Activated CD4-positive, alpha-beta T cell treated with anti-CD3 and anti-CD28 coated beads, Interleukin-2, amount 10 ng/mL, durations not matched to agents 7 days and 5 days (primary cell): ENCODE measurements at places on chromosomes 11 and 22. TPM values are rescaled to one million over a fixed set of nuclear protein-coding genes. Genes with fewer than 3 reads are reported as not detected.

DNA sequence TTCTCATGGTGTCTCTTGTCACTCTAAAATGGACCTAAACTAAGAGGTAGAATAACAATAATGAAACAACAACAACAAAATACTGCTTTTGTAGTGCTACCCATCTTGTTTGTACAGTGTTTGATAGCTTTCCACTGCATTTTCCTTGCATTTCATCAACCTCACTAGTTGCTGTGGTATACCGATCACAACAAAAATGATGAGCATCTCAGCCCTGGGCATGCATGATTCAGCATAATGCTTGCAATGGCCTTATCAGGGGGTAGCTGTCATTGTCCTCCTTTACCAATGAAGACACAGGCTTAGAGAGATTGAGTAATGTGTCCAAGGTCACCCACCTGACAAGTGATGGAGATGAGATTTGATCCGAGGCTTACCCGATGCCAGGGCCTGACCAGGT, 682.5 kb downstream of the NTM start:
- no peaks in the 10 kb centered on the region for H3K4me1 ChIP-seq
- no peak for DNase-seq
- no peak overlapping the region for H3K27ac ChIP-seq
- H3K36me3 ChIP-seq: no peaks in the 10 kb centered on the region
- no peaks in the 10 kb centered on the region for H3K27me3 ChIP-seq

DNA sequence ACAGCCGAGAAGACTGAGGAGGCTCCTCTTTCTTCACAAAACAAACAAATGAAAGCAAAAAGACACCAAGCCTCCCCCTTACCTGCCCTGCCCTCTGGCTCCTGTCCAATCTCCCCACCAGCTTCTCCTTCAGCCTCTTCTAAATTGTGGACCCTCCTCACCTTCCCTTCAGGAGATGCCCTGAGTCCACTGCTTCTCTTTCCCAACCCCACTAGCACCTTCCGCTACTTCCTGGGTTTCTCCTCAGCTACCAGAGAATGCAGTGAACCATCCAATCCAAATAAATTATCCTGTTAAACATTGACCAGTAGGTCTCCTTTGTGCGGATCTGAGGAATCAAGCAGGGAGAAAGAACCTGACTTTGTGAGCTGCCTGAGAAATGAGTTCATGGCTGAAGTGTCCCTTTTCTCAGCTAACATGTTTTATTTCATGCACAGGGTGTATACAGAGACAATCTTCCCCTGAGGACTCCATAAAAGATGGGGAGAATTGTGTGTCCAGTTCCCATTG, 63.2 kb upstream of the VPREB1 start:
- no peak overlapping the region for H3K4me3 ChIP-seq
- H3K4me1 ChIP-seq: no peaks in the 10 kb centered on the region
- no peak for DNase-seq
- no peaks in the 10 kb centered on the region for H3K36me3 ChIP-seq

GRCh38 chr11:119175493-119176077, 7.1 kb downstream of the NLRX1 start:
- no peaks in the 10 kb centered on the region for H3K27me3 ChIP-seq
- H3K36me3 ChIP-seq: peaks cover 20% of the 10 kb centered on the region
- H3K27ac ChIP-seq: no peak overlapping the region
- peaks cover 31% of the 10 kb centered on the region for H3K4me1 ChIP-seq

The DNAJB13 gene
- total RNA-seq: 0.15 TPM

DNA sequence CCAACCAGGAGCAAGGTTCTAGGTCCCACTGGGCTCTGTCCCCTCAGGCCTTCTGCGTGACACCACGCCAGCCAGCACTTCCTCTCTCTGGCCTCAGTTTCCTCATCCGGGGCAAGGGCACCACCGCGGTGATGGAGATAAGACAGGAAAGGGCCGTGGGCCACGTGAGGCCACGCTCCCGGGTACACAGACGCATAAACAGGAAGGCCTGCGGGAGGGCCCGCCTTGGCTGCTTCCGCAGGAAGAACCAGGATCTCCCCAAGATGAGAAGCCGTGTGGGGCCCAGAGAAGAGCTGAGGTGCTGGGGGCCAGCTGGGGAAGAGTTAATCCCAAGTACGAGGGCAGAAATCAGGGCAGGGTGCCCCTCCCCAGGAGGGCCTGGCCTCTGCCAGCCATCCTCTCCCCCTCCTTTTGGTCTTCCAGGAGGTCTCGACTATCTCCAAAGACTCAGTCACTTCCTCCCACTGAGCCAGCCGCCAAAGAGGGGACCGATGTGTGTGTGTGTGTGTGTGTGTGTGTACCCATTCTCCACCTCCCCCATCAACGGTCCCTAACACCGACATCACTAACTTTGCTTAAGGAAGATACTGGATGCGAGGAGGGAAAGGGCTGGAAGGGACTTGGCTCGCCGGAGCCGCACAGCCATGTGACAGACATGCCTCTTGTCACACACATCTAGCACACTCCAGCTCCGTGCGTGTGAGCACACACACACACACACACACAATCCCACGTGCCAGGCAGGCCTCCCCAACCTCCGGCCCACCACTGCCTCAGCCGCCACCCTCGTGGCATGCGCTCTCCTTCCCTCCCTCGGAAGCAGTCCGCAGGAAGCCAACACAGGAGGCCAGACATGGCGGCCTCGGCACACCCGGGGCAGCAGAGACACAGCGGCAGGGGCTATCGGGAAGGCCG, 1.4 kb downstream of the MFNG start:
- peaks cover 39% of the 10 kb centered on the region for H3K36me3 ChIP-seq
- H3K27ac ChIP-seq: peak overlapping the region; percentile 93
- H3K4me1 ChIP-seq: peaks cover 62% of the 10 kb centered on the region
- DNase-seq: peak; percentile 90
- H3K4me3 ChIP-seq: peak overlapping the region; percentile 88

- H3K4me3 ChIP-seq: no peak overlapping the region
- H3K36me3 ChIP-seq: no peaks in the 10 kb centered on the region
- H3K27me3 ChIP-seq: peaks cover 30% of the 10 kb centered on the region
- DNase-seq: no peak
Measured at GRCh38 chr22:36220451-36220921, 18.8 kb downstream of the APOL2 start.

- H3K4me3 ChIP-seq: no peak overlapping the region
- peaks cover 26% of the 10 kb centered on the region for H3K4me1 ChIP-seq
- peaks cover 5% of the 10 kb centered on the region for H3K27me3 ChIP-seq
- H3K36me3 ChIP-seq: no peaks in the 10 kb centered on the region
- H3K27ac ChIP-seq: no peak overlapping the region
Measured at GRCh38 chr11:19727246-19727645, 14.6 kb downstream of the NAV2 start.

GRCh38 chr11:86205421-86206336, 38.9 kb upstream of the EED start:
- H3K27ac ChIP-seq: no peak overlapping the region
- no peak for DNase-seq
- H3K4me3 ChIP-seq: no peak overlapping the region
- peaks cover 2% of the 10 kb centered on the region for H3K36me3 ChIP-seq
- no peaks in the 10 kb centered on the region for H3K27me3 ChIP-seq

DNA sequence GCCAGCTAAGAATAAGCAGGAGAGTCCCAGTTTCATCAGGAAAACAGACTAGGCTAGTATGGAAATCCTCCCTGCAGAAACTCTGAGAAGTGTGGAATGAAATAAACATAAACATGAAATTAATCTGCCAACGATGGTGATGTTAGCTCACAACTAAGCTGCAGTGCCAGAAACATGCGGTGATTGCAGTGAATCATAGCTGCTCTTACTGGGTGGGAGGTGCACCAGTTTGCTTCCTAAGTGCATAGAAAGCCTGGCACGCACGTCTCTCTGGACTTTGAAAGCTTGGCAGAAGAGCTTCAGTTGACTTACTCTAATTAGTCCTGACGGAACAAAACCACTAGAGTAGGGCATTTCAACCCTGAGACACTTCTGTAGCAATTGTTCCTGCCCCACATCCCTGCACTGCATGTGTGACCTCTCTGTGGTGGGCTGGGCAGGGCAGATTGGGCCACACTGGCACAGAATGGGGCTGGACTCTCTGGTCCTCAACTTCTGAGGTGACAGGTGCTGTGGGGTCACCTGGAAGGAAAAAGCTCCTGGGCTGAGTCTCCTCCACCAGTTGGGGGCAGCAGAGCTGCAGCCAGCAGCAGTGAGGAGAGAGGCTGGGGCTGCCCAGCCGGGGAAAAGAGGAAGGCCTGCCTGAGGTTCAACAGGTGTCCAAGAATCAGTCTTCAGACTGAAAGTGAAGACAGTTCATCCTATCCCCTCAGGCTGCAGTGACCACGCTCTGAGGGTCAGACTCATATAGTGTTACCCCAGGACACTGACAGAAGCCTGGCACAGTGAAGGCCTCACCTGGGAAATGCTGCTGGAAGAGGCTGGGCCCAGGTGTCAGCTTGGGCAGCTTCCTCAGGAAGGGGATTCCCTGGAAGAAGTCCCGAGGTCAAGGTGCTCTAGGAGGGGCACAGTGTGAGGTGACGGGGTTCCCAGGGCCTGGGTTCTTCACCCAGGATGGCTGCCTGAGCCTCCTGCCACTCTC, 40.5 kb downstream of the GGTLC2 start:
- H3K4me1 ChIP-seq: no peaks in the 10 kb centered on the region
- H3K27ac ChIP-seq: no peak overlapping the region
- no peaks in the 10 kb centered on the region for H3K36me3 ChIP-seq
- H3K4me3 ChIP-seq: no peak overlapping the region
- no peaks in the 10 kb centered on the region for H3K27me3 ChIP-seq

The KDM4D gene
- total RNA-seq: 0.84 TPM

The CALCB gene
- 0.35 TPM for total RNA-seq

The PGR gene
- total RNA-seq: not detected

DNA sequence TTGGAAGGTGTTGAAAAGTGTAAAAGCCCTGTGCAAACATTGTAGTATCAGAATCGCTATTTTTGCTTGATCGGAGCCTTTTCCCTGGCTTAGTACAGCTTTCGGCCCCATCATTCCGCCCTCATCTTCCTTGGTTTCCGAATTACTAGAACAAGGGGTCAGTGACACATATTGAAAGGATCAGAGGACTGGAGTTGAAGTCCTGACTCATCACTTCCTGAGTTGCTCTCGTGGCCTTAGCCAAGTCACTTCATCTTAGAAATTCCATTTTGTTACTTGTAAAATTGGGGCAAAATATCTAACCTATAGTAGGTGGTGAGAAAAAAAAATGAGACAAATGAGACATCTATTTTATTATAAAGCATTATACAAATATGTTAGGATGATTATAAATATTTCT, 375.0 kb downstream of the NTM start:
- no peaks in the 10 kb centered on the region for H3K36me3 ChIP-seq
- no peaks in the 10 kb centered on the region for H3K4me1 ChIP-seq
- no peak overlapping the region for H3K4me3 ChIP-seq
- no peaks in the 10 kb centered on the region for H3K27me3 ChIP-seq

- peaks cover 7% of the 10 kb centered on the region for H3K27me3 ChIP-seq
- H3K4me3 ChIP-seq: no peak overlapping the region
- H3K36me3 ChIP-seq: peaks cover 47% of the 10 kb centered on the region
- DNase-seq: no peak
Measured at GRCh38 chr11:70368961-70369360, 29.4 kb upstream of the CTTN start.

DNA sequence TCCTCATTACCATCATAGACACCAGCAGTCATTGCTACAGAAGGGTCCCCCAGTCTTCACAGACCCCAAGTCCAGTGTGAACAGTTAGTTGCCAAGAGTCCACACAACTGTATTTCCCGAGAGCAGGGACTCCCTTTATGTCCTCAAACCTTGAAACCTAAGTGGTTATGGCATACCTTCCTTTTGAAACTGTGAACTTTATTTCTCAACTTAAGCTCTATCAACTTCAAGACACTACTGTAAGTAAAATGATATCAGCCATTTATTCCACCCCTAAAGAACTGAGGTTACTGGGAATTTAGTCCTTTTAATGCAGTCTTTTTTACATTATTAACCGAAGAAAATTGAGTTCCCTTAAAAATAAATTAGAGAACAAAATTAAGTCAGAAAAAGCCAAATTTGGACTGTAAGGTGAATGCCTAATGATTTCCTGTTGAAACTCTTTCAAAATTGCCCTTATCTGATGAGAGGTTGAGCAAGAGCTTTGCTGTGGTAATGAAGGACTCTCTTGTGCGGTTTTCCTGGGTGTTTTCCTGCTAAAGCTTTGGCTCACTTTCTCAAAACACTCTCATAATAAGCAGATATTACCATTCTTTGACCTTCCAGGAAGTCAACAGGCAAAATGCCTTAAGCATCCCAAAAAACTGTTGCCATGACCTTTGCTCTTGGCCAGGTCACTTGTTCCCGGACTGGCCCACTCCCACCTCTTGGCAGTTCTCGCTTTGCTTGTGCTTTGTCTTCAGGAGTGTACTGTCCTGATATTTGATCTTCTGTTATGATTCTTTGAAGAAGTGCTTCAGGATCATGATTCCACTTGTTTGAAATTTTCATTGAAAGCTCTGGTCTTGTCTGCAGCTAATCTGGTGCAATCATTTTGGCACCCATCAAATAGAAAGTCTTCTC, 765.4 kb upstream of the ANO3 start:
- DNase-seq: no peak
- no peaks in the 10 kb centered on the region for H3K36me3 ChIP-seq
- H3K4me3 ChIP-seq: no peak overlapping the region
- no peaks in the 10 kb centered on the region for H3K27me3 ChIP-seq

DNA sequence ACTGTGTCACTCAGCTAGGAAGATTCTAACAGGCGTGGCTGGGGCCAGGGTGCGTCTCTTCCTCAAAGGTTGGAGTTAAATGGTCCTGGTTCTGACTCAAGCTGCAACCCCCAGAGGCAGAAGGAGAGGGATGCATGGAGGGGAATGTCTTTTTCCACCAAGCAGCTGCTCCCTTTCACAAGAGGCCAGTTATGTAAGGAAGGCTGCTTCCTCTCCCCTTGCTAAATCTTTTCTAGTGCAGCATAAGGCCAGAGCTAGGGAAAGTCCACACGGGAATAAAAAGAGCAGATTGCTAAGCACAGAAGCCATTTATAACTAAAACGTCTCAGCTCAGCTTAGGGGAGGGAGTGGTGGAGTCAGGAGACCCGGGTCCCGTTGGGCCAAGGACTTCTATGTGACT, 10.0 kb downstream of the PVALB start:
- no peak for DNase-seq
- H3K27me3 ChIP-seq: peaks cover 7% of the 10 kb centered on the region
- no peak overlapping the region for H3K27ac ChIP-seq
- no peak overlapping the region for H3K4me3 ChIP-seq
